ENCODE measurements at places on chromosomes 4 and X. TPM values are rescaled to one million over a fixed set of nuclear protein-coding genes. Genes with fewer than 3 reads are reported as not detected.

SUPT20HL2 gene
- not detected for total RNA-seq

MAOB gene
- total RNA-seq, result 0.82 TPM

KLHL13 gene
- 6.3 TPM for total RNA-seq

UGT2A1 gene
- not detected for total RNA-seq

EPGN gene
- not detected for total RNA-seq

VCX gene
- not detected for total RNA-seq

DNA sequence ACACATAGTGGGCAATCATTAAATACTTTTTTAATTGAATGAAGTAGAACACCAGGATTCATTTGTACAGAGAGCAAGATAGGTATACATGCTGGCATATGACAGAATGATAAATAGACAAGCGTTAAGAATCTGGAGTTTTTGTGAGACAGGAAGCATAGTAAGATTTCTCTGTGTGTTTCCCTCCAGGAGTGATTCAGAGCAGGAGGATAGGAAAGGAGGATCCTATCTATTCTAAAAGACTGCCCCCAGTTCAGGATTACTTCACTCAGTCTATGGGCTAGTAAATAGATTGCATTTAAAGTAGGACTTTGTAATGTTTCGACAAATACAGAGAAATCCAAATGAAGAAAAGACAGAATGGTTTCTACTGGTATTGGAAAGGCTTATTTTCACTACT lies 423.7 kb downstream of the PDGFC start:
- DNase-seq, result no peak

DNA sequence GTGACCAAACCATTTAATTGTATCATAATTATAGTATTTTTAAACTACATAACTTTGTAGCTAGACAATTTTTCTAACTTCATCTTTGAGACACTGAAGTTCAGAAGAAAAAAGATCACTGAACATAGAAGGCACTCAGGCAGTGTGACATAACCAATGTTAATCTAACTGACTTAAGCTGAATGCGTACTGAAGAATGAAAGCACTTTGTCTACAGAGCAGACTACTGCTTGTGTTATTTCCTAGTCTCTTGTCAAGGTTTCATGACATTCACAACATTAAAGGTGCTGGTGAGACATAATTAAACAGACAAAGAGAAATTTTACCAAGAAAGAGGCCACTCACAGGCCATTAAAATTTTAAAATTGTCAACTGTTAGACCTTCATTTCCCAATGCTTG lies 13.5 kb downstream of the AMMECR1 start:
- DNase-seq, result no peak

GRCh38 chr4:157014621-157015591 lies 43.3 kb upstream of the PDGFC start:
- DNase-seq, result no peak

DNA sequence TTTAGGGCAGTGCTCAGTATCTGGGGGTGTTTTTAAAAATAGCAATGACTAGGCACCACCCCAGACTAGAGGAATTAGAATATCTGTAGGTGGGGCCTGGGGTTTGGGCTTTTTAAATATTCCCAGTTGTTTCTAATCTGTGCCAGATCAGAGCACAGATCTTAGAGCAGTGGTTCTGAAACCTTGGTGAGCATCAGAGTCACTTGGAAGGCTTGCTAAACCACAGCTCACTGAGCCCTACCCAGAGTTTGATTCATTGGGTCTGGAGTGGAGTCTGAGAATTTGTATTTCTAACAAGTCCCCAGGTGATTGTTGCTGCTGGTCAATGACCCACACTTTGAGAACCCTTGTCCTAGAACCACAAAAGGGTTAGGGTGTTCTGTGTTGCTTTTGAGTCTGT lies 16.7 kb downstream of the HADH start:
- no peak for DNase-seq

GRCh38 chr4:124454772-124455270 lies 257.7 kb downstream of the ANKRD50 start:
- no peak for DNase-seq

- no peak for DNase-seq
These were observed 26.2 kb downstream of the NALF2 start for GRCh38 chrX:69530306-69530705.

DNA sequence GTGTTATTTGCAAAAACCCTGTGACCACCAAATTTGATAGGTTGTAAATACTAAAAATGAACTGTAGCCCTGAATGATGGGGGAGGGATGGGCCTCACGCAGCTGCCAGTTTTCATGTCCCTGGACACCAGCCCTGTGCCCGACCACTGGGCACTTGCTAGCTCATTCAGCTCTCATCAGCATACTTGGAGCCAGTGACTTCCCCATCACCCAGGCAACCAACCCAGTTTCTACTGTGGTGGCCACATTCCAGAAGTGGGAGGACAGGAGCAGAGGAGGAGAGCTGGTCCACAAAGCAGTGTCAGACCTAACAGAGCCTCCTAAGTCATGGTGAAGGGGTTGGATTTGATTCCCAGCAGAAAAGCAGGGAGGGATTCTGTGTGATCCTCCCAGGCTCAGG lies 128.2 kb downstream of the CPEB2 start:
- DNase-seq, result no peak

- no peak for DNase-seq
These were observed 383.3 kb downstream of the SMARCA1 start for GRCh38 chrX:129139837-129140598.

DNA sequence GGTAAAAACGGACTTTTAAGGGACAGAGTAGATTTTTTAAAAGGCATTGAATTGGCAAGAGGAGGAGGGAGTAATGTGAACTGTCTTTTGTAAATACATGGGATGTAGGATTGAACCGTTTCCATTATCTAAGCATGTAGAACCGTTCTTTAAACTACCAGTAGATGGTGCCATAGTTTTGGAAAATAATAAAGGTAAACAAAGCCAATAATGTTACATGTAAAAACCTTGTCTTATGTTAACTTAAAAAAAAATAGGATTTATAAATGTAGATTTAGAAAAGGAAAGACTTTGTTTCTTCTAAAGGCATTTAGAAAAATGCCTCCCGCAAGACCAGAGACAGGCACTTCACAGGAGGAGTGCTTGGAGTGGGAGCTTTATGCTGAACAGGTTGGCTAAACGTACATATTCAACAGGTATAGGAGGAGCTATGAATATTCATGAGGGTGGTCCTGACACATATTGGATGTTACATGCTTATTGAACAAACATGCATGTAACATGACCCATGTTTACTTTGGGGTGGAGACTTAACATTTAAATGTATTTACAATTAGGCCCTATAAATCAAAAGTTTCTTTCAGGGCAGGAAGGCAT lies 45.5 kb upstream of the FAM241A start:
- DNase-seq, result no peak

DNA sequence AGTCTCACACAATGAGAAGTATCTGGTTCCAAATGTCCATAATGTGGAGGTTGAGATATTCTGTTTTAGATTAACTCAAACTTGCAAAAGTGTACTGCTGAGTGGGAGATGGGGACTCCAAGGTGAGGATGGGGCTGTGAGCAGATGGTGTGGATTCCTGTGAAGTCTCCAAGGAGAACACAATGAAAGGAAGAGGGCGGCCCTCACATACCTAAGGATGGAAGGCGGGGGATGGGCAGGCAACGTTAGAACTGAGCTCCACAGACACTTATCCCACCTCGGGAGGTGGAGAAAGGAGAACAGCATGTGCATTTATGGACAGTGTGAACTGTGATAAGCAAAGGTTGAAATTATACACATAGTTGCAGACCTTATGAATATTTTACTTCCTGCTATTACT lies 9.9 kb upstream of the SPATA4 start:
- no peak for DNase-seq

DNA sequence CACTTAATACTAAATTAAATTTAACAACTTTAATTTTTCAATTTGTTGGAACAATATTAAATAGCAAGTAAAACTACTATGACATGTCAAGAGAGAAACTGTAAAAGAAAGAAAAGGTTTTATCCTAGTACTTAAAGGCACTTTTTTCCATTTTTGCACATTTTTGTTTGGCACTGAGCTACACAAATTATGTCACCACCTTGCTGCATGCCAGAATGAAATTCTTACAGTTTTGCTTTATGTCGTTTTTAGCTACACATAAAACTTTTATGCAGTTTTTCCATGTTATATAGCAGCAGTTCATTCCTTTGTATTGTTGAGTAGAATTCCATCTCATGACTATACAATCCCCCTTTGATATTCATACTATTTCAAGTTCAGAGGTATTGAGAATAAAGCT lies 99.1 kb upstream of the RXFP1 start:
- no peak for DNase-seq

GRCh38 chr4:147366164-147366563 lies 114.7 kb upstream of the EDNRA start:
- no peak for DNase-seq
